AG09319 (cell line): ENCODE measurements at places on chromosomes 13 and 19.

DNA sequence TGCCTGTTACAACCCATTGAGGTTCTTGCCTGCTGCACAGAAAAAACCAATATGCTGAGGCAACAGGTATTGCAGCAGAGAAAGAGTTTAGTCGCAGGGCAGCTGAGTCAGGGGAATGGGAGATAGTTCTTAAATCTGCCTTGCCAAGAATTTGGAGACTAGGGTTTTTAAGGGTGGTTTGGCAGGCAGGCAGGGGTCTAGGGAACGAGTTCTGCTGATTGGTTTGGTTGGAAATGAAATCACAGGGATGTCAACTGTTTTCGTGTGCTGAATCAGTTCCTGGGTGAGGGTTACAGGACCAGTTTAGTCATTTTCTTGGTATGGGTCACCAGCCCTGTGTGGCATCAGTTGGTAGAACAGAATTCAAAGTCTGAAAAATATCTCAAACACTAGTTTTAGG lies 36.6 kb downstream of the PDS5B start:
- no peak for DNase-seq

DNA sequence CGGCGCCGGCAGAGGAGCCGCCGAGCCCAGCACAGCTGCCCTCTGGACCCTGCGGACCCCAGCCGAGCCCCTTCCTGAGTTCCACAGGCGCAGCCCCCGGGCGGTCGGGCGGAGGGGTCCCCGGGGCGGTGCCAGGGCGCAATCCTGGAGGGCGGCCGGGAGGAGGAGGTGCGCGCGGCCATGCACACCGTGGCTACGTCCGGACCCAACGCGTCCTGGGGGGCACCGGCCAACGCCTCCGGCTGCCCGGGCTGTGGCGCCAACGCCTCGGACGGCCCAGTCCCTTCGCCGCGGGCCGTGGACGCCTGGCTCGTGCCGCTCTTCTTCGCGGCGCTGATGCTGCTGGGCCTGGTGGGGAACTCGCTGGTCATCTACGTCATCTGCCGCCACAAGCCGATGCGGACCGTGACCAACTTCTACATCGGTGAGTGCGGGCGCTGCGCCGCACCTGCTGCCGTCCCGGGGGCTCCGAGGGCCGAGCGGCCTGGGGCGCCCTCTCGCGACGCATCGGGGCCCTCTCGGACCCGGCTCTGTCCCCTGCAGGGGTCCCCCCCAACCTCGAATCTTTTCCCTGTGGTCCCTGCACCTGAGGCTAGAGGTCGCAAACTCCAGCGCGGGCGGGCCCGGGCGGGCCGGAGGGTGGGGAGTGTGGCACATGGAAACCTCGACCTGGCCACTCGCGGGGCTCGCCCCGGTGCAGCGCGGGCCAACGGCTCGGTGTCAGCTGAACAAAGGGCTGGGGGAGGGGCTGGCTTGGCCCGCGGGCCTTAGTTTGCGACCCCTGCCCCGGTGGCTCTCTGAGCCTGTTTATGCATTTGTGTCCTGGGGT lies at the start of gene KISS1R:
TSS of gene KISS1R (plus strand) at position 11 of the 829 bp plus-strand sequence. CDS start at position 181, 170 bp downstream.
- DNase-seq = no peak

GRCh38 chr19:13036366-13036976 lies 41.2 kb downstream of the NFIX start:
- no peak for DNase-seq

GRCh38 chr13:42804244-42804874 lies 23.0 kb downstream of the FAM216B start:
- no peak for DNase-seq

DNA sequence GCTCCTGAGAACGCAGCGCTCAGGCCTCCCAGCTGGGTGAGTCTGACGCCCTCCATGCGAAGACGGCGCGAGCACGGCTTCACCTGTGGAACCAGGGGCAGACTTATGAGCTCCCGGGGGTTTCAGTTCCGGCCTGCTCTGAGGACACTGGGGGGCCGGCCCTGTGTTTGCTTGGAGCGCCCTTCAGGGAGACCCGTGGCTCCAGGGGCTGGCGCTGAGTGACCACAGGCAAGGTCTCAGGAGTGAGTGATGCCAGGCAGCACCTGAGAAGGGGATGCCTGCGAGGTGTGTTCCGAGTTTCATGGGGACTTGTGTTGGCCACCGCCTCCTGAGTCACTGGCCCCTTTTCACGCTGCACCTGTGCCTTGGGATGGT lies 4.5 kb downstream of the MCF2L start:
- no peak for DNase-seq
